ENCODE measurements at places on chromosomes 6 and 20.

DNA sequence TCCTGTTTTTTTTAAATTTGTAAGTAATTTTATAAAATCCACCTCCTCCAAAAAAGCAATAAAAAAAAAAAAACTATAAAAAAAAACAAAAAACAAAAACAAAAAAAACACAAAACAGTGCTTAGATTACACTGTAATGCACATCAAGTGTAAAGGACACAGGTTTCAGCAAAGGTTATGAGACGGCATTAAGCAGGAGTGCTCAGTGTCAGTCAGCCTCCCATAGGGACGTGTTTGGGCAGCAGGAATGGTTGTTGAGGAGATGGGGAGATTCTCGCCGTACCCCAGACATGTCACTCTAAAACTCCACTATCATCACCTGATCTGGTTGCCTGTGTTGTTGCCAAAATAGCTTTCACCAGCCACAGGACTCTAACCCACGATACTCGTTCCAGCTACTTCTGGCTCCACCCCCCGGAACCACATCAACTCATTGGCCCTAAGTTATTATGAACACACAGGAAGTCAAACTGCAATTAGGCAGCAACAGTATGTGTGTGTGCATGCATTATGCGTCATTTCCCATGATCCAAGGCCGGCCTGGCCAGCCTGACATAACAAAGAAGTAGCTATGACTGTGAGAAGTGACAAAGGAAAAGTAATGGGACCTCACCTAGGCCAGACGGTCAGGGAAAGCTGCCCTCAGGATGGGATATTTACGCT, 28.7 kb downstream of the ECT2L start:
- DNase-seq = no peak

DNA sequence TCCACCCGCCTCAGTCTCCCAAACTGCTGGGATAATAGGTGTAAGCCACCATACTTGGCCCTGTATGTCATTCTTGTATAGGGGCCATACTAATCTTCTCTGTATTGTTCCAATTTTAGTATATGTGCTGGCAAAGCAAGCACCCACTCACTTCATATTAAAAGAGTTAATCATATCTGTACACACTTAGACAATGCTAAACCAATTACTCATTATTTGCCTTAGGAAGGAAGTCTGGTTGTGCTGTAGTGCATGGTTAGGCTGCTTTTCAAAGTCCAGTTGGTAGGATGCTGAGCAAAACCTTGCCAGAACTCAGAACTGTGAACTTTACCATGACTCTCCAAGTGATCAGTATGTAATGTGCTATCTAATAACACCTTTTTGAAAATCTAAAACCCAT, 88.6 kb downstream of the LIN28B start:
- DNase-seq = no peak

- DNase-seq = no peak
These were observed 2.5 kb upstream of the NAA20 start for GRCh38 chr20:20014659-20015058.

DNA sequence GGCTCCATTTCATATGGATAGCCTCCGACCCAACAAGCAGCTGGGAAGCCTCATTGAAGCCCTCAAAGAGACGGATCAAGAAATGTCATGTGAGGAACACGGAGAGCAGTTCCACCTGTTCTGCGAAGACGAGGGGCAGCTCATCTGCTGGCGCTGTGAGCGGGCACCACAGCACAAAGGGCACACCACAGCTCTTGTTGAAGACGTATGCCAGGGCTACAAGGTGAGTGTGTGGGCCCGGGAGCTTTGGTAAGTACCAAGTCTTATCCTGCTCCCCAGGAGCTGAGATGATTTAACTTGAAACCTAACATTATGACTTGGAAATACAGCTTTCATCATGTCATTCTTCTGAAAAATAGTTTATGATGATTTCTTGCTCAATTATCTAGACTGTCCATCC, 4.1 kb downstream of the TRIM38 start:
- no peak for DNase-seq

DNA sequence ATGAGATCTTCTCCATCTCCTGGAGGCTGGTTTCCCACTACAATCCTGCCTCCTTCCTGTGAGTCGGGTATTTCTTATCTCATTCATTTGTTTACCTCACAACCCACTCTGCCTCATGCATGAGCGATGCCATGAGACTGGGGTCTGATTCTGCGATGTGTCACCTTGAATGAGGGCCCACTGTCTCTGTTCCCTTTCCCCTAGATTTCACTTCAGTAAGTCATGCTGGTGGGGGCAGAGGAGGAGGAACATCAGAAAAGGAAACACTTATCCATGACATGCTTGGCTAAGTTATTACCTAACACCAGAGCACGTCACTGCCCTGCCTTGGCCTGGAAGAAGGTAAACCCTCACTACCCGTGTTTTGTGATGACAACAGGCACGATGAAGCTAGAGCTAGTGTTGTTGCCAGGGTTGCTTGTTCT, 337.4 kb upstream of the PRDM1 start:
- no peak for DNase-seq

DNA sequence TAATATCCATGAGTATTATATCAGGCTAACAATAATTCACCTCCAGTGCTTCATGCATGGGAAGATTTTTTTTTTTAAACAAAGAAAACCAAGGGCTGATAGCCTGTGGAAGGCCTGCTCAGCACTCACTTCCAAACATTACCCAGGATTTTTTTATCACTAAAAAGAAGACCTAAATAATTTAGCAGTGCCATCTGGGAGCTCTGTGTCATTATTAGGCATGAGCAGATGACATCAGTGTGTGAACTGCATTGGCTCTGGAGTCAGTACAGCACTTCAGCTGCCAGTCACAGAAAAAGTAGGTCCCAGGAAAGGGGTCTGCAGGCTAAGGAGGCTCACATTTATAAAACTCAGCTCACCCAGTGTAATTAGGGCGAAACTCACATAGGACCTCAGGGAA, 94.8 kb downstream of the COL21A1 start:
- no peak for DNase-seq

DNA sequence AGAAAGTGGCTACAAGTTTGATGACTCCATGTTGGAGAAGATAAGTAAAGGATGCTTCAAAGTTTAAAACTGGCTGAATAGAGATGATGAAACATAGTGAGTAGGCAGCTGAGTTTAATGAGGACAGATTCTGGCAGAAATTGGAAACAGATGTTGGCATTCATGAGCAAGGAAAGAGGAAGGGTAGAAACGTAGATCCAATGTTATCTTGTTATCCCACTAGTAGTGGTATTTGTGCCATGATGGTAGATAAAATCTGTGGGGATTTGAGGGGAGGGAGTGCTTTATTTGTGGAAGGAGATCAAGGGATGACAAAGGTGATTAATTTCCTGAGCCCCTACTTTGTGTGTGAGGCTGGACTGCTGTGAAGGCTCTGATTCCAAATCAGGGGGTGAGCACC, 69.5 kb downstream of the MRAP2 start:
- no peak for DNase-seq

- no peak for DNase-seq
These were observed 57.8 kb downstream of the PPP1R3G start for GRCh38 chr6:5142915-5143314.

Data from thoracic aorta (tissue), 2 donors.